ENCODE measurements at places on chromosomes 1 and 21.

GRCh38 chr21:41612674-41613532 lies 104.9 kb upstream of the TMPRSS2 start:
- peak; percentile 63 for DNase-seq

- DNase-seq: no peak
Measured at GRCh38 chr1:230109895-230110667, 43.0 kb downstream of the GALNT2 start.

GRCh38 chr21:42366292-42367010 lies at the start of gene TFF1:
Gene TFF1, minus strand, starts transcription at chr21:42366535. Its CDS starts 40 bp downstream, at chr21:42366495.
- DNase-seq: peak; percentile 64

- no peak for DNase-seq
Measured at GRCh38 chr1:198936371-198937083, 297.7 kb downstream of the PTPRC start.

GRCh38 chr1:194342484-194343262 lies 1156.3 kb upstream of the B3GALT2 start:
- DNase-seq: no peak

GRCh38 chr1:43949678-43950077 lies 2.9 kb downstream of the IPO13 start:
- DNase-seq: no peak

GRCh38 chr1:15016001-15016400 lies 137.5 kb upstream of the TMEM51 start:
- no peak for DNase-seq

DNA sequence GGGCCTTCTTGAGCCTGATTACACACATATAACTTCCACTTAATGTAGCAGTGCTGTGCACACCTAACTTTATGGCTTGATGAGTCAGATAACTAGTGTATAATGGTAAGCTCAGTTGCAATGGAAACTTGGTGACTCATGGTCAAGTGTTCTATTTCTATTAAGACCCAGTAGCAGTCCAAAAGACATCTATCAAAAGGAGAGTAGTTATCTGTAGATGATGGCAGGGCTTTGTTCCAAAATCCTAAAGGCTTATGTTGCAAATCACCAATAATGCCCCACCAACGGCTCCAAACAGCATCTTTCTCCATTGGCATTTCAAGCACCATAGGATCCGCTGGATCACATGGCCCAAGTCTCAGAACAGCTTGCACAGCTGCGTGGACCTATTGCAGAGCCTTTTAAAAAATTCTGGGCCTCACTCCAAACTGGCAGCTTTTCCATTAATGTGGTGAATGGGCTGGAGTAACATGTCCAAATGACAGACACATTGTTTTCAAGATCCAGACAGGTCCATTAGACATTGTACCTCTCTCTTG lies 566.8 kb upstream of the USP24 start:
- DNase-seq: no peak

GRCh38 chr1:25036117-25036546 lies 106.1 kb upstream of the RUNX3 start:
- no peak for DNase-seq

- peak; percentile 10 for DNase-seq
Measured at GRCh38 chr1:214967865-214968575, 114.5 kb upstream of the KCNK2 start.

- DNase-seq: no peak
Measured at GRCh38 chr1:47814612-47815395, 182.4 kb downstream of the TRABD2B start.

- DNase-seq: no peak
Measured at GRCh38 chr1:65022216-65022615, 55.9 kb upstream of the JAK1 start.

- no peak for DNase-seq
Measured at GRCh38 chr1:185091480-185091879, 46.1 kb downstream of the RNF2 start.

DNA sequence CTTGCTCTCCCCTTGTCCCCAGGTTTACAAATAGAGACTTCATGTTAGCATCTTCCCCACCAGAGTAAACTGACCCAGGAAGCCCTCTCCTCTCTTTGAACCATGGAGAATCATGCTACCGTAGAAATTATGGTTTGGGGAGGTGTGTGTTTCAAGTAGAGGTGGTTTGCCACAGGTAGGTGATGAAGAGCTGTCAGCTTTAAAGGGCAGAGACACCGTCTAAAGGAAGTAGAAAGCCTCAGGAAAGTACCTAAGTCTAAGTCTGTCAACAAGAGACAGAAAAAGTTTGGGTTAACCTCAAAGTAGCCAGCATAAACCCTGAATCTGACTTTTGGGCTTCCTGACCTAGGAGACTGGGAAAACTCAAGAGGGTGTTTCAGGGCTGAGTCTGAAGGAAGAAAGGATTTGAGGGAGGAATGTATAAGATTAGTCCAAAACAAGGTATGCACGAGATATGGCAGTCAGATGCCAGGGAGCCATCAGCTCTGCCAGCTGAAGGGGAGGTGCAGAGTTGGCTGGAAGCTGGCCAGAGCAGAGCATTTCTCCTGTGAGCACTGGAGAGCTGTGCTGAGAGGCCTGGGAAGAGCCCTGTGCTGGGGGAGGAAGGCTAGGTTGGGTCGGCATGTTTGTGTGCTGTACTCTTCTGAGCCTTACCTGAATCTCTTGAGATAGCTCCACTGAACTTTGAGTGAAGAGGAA lies 14.3 kb downstream of the ADAMTSL4 start:
- DNase-seq: peak; percentile 83

DNA sequence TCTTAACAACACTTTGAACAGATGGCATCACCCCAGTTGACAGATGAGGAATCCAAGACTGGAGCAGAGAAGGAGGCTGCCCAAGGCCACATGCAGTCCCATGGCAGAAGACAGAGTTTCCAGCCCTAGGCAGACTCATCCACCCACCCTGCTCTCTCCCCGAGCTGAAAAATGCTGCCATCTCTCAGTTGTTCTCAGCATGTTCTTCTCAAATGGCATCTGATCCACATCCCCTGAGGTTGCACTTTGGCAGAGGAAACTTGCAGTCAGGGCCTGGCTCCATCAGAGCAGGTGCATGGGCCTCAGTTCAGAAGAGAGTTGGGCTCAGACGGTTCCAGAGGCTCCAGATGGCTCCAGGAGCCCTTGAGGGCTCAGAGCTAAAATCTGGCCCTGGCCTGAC lies 709.4 kb downstream of the MATN1 start:
- no peak for DNase-seq

DNA sequence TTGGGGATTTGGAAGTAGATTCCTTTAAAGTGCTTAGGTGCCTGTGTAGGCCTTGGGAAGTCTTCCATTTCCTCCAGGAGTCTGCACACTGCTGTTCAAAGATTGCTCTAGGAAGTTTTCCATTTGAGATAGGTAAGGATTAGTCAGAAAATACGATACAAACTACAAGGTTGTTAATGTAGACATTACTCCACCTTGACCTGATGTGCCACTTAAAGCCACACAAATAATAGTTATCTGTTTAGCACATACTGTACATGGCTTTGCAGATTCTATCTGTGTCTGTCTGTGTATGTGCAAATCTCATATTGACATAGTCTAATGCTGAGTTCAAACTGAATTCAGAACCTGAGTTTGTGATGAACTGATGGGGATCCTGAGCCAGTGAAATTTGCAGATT lies 118.4 kb downstream of the RHOU start:
- DNase-seq: no peak

- DNase-seq: no peak
Measured at GRCh38 chr1:1206966-1207531, 657 bp upstream of the TNFRSF18 start.

DNA sequence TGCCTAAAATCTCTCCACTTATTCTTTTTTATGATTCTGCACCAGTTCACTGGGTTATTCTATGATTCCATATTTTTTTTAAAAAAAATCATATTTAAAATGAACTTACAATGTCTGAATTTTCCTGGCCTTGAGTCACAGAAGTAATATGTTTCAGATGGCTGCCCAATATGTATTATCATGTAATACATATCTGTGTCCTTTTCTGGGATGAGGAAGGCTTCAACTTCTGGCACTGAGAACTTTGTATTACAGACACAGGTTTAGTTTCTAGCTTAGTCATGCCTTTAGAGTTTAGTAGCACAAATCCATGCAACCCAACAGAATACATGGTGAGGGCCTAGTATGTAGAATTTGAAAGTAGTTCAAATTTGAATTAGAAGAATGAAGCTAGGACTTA lies 7.8 kb upstream of the HSD17B7 start:
- no peak for DNase-seq

DNA sequence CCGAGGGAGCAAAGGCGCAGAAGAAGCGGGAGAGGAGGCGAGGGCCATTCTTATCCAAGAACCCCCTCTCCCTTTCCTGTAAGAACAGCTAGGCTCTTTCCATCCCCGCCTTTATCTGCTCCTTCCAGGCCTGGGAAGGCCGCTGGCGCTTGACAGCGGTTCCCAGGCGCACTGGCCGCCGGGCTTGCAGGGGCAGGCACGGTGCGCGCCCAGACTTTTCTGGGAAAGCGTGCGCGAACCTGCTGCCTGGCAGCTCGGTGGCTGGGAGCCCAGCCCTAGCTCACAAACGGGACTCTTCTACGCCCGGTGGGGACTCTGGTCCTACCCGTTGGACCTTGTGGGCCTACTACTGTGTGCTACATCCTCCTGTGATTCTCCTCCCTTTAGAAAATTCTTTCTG lies 8.8 kb upstream of the IFNLR1 start:
- DNase-seq: no peak

- no peak for DNase-seq
Measured at GRCh38 chr1:198462365-198463019, 78.0 kb downstream of the ATP6V1G3 start.

GRCh38 chr1:238484121-238484520 lies 593.4 kb upstream of the ZP4 start:
- no peak for DNase-seq

DNA sequence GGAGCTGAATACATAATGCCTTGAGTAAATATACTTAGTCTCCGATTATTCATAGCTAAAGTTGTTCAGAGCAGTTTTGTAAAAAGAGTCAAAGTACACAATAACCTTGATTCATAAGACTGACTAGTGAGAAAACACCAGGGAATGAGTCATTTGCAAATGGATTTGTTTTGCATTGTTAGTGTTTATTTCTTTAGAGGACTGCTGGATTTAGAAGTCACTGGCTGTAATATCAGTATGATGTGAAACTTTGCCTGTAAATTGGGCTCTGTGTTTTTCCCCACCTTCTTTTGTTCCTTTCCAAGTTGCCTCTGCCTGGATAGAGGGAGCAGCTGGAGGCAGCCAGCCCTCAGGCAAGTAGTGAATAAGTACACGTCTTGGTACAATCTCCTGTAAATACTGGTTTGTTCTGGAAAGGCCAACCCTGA lies 474.7 kb downstream of the NUF2 start:
- DNase-seq: peak; percentile 10

Measured in T47D (cell line).